Uterus (tissue), 4 donors: ENCODE measurements at places on chromosomes 6 and 20. TPM values are rescaled to one million over a fixed set of nuclear protein-coding genes. Genes with fewer than 3 reads are reported as not detected.

GRCh38 chr20:20664795-20665589, 47.5 kb downstream of the RALGAPA2 start:
- H3K27ac ChIP-seq = no peak overlapping the region
- H3K4me1 ChIP-seq = no peaks in the 10 kb centered on the region
- DNase-seq = no peak
- no peak overlapping the region for H3K4me3 ChIP-seq
- H3K27me3 ChIP-seq = no peaks in the 10 kb centered on the region

- peak; percentile 31 for DNase-seq
- no peak overlapping the region for H3K27ac ChIP-seq
- H3K36me3 ChIP-seq = no peaks in the 10 kb centered on the region
- no peaks in the 10 kb centered on the region for H3K4me1 ChIP-seq
These were observed 113.7 kb upstream of the BCLAF1 start for GRCh38 chr6:136403110-136403980.

GRCh38 chr20:57398231-57398821, 7.1 kb downstream of the RBM38 start:
- H3K27ac ChIP-seq = peak overlapping the region; percentile 83
- H3K4me3 ChIP-seq = no peak overlapping the region
- DNase-seq = peak; percentile 76
- no peaks in the 10 kb centered on the region for H3K27me3 ChIP-seq
- no peaks in the 10 kb centered on the region for H3K36me3 ChIP-seq

DNA sequence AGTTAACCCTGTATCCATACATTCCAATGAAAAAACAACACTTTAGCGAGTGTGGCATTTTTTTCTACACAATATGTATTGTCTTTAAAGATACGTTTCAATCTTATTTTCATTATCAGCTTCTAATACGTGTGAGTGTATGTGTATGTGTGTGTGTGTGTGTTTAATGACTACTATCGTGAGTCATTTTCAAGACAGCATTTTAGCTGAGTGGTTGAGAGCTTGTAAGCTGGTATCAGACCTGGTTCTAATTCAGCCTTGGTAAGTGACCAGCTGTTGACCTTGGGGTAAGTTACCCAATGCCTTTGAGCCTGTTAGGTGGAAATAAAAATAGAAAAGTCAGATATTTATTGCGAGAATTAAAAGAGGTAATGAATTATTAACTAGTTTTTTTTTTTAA, 320.0 kb upstream of the NT5E start:
- H3K4me3 ChIP-seq = no peak overlapping the region
- H3K27me3 ChIP-seq = no peaks in the 10 kb centered on the region
- DNase-seq = no peak
- no peak overlapping the region for H3K27ac ChIP-seq
- no peaks in the 10 kb centered on the region for H3K36me3 ChIP-seq

GRCh38 chr6:422433-423054, 31.0 kb downstream of the IRF4 start:
- no peaks in the 10 kb centered on the region for H3K4me1 ChIP-seq
- H3K27me3 ChIP-seq = no peaks in the 10 kb centered on the region
- DNase-seq = no peak
- H3K4me3 ChIP-seq = no peak overlapping the region
- H3K27ac ChIP-seq = no peak overlapping the region

DNA sequence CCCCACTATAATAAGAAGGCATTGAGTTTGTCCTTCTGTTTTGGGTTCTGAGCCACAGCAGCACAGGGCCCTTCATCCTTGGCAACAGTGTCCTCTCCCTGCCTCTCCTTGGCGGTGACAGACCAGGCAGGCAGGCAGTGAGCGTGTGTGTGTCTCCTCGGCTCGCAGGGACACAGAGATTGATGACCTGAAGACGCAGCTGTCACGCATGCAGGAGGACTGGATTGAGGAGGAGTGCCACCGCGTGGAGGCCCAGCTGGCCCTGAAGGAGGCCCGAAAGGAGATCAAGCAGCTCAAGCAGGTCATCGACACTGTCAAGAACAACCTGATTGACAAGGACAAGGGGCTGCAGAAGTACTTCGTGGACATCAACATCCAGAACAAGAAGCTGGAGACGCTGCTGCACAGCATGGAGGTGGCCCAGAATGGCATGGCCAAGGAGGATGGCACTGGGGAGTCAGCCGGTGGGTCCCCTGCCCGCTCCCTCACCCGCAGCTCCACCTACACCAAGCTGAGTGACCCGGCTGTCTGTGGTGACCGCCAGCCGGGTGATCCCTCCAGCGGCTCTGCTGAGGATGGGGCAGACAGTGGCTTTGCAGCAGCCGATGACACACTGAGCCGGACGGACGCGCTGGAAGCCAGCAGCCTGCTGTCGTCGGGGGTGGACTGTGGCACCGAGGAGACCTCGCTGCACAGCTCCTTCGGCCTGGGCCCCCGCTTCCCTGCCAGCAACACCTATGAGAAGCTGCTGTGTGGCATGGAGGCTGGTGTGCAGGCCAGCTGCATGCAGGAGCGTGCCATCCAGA, 24.0 kb downstream of the SDCBP2 start:
- H3K27ac ChIP-seq = no peak overlapping the region
- H3K4me1 ChIP-seq = no peaks in the 10 kb centered on the region
- DNase-seq = no peak
- no peak overlapping the region for H3K4me3 ChIP-seq
- H3K36me3 ChIP-seq = no peaks in the 10 kb centered on the region

- no peaks in the 10 kb centered on the region for H3K27me3 ChIP-seq
- no peak overlapping the region for H3K27ac ChIP-seq
- DNase-seq = no peak
These were observed 37.8 kb downstream of the MUC22 start for GRCh38 chr6:31048099-31048498.

- H3K4me1 ChIP-seq = no peaks in the 10 kb centered on the region
- no peak for DNase-seq
- H3K27me3 ChIP-seq = no peaks in the 10 kb centered on the region
- H3K36me3 ChIP-seq = no peaks in the 10 kb centered on the region
- no peak overlapping the region for H3K27ac ChIP-seq
- H3K4me3 ChIP-seq = no peak overlapping the region
These were observed 103.2 kb upstream of the TIAM2 start for GRCh38 chr6:154891901-154892300.

GRCh38 chr20:38620441-38620840, 18.8 kb downstream of the ARHGAP40 start:
- no peaks in the 10 kb centered on the region for H3K36me3 ChIP-seq
- no peak for DNase-seq

DNA sequence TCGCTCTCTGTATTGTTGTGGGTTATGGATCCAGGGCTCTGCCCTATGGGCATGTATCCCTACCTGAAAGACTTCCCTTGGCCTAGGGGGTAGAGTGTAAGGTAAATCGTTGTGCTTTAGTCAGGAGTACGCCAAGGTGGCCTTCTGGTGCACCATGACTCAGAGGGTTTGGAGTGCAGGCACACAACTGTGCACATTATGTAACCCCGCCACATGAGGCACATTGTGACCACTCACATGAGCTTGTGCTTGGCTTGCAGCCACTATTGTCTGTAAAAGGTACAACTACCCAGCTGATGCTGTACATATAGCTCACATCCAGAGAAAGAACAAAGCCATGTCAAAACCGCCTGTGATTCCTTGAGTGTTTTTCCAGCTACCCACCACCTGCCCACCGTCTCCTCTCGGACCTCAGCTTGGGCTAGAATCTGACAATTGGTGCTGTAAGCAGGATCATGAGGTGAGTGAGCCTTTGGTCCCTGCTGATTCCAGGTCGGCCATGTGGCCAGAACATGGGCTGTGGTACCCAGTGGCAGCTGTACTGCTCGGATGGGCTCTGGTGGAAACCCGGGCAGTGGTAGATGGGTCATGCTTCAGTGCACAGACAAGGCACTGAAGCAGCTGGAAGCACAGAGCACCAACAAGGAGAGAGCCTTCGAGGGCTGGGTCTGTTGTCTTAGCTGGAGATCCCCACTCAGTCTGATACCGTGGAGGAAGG, 33.8 kb downstream of the HDDC2 start:
- H3K36me3 ChIP-seq = no peaks in the 10 kb centered on the region
- H3K4me1 ChIP-seq = no peaks in the 10 kb centered on the region
- H3K27ac ChIP-seq = no peak overlapping the region

GRCh38 chr6:3608159-3608558, 143.4 kb downstream of the PXDC1 start:
- H3K36me3 ChIP-seq = no peaks in the 10 kb centered on the region
- no peaks in the 10 kb centered on the region for H3K4me1 ChIP-seq
- H3K27me3 ChIP-seq = no peaks in the 10 kb centered on the region
- DNase-seq = no peak

GRCh38 chr6:33709605-33710295, 1.8 kb downstream of the UQCC2 start:
- no peaks in the 10 kb centered on the region for H3K27me3 ChIP-seq
- H3K4me1 ChIP-seq = peaks cover 5% of the 10 kb centered on the region
- no peak overlapping the region for H3K4me3 ChIP-seq
- no peak for DNase-seq
- no peaks in the 10 kb centered on the region for H3K36me3 ChIP-seq

GRCh38 chr6:15712797-15713196, 50.0 kb upstream of the DTNBP1 start:
- no peak overlapping the region for H3K27ac ChIP-seq
- H3K4me3 ChIP-seq = no peak overlapping the region
- H3K27me3 ChIP-seq = no peaks in the 10 kb centered on the region
- no peaks in the 10 kb centered on the region for H3K4me1 ChIP-seq
- H3K36me3 ChIP-seq = no peaks in the 10 kb centered on the region

DNA sequence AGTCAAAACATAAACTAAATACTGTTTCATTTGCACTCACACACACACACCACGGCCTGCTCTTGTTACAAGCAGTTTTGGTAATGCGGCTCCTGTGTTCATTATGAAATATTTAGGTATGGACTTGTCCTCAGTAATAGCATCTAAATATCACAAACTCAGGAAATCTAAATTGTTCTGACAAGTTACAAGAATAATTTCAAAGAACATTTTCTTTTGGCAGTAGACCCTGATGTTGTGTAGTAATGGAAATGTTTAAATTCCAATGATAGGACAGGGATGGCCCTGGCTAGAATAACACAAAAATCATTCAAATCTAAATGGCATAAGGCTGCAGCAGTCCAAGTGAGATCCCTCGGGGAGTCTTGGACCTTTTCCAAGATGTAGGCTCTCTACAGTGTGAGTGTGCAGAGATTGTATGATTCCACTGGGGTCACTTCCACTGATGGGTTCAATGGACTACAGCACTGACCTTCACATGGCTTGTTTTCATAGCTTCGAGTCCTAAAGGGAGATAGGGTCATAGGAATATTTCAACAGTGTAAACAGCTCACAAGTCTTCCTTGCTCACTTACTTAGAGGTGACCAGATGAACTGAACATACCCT, 210.6 kb upstream of the PLCB4 start:
- peaks cover 5% of the 10 kb centered on the region for H3K4me1 ChIP-seq
- DNase-seq = peak; percentile 21
- H3K27me3 ChIP-seq = no peaks in the 10 kb centered on the region
- H3K36me3 ChIP-seq = no peaks in the 10 kb centered on the region

- DNase-seq = no peak
- H3K27me3 ChIP-seq = no peaks in the 10 kb centered on the region
- no peaks in the 10 kb centered on the region for H3K4me1 ChIP-seq
- H3K27ac ChIP-seq = no peak overlapping the region
These were observed 48.3 kb downstream of the PROKR2 start for GRCh38 chr20:5268449-5268848.

- H3K4me1 ChIP-seq = no peaks in the 10 kb centered on the region
These were observed 40.4 kb upstream of the TINAG start for GRCh38 chr6:54267798-54268197.

DNA sequence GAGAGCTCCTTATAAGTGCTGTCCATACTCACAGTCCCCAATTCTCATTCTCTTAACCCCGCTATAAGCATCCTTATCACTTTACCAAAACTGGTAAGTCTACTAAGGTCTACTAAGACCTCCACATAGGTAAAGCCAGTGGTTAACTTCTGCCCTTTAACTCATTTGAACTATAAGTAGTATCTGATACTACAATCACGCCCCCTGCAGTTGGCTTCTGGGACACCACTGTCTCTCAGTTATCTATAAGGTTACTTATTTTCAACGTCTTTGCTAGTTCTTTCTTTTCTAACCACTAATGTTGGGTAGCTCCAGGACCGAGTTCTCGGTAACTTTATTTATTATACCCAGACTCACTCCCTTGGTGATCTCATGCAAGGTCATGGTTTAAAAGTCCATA, 142.6 kb downstream of the ARHGAP18 start:
- no peak for DNase-seq
- no peak overlapping the region for H3K4me3 ChIP-seq
- H3K27me3 ChIP-seq = no peaks in the 10 kb centered on the region
- H3K36me3 ChIP-seq = no peaks in the 10 kb centered on the region
- no peaks in the 10 kb centered on the region for H3K4me1 ChIP-seq
- H3K27ac ChIP-seq = no peak overlapping the region

DNA sequence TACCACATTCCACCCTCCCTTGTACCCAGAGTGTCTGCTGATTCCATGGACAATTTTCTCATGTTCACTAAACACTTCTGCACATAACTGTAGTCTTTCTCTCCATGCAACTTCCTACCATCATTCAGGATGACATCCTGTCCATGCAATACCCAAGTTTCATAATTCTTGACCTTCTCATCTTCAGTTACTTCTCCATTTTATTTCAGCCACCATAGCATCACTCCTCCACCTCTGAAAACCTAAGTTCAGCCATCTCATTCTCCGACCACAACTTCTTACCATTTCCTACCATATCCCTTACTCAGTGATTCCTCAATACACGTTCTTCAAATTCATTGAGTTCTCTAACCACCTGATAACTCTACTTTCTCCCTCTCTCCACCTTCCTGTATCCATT, 216.5 kb upstream of the TENT5A start:
- no peaks in the 10 kb centered on the region for H3K36me3 ChIP-seq
- H3K27ac ChIP-seq = no peak overlapping the region
- H3K4me1 ChIP-seq = no peaks in the 10 kb centered on the region
- no peaks in the 10 kb centered on the region for H3K27me3 ChIP-seq

DNA sequence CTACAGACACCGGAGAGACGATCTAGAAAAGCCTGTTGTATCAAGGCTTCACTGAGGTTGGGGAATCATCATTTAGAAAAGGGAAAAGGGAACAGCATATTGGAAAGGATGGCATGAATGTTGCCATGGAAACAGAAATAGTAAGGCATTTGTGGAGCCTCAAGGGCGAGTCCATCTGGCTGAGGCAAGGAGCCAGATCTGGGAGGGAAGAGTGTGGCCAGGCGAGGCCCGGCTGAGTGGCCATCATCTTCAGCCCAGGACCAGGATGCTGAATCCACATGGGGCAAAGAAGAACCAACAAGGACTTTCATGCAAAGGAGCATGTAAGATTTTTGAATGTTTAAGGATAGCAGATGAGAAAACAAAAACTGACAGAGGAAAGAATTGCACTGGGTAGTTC, 85.8 kb downstream of the MAP3K5 start:
- no peaks in the 10 kb centered on the region for H3K36me3 ChIP-seq
- H3K4me1 ChIP-seq = no peaks in the 10 kb centered on the region
- no peak overlapping the region for H3K27ac ChIP-seq
- DNase-seq = no peak
- no peak overlapping the region for H3K4me3 ChIP-seq
- H3K27me3 ChIP-seq = no peaks in the 10 kb centered on the region

GRCh38 chr6:50864601-50865000, 45.9 kb downstream of the TFAP2B start:
- H3K4me3 ChIP-seq = no peak overlapping the region
- H3K27ac ChIP-seq = no peak overlapping the region
- no peak for DNase-seq
- H3K36me3 ChIP-seq = no peaks in the 10 kb centered on the region
- no peaks in the 10 kb centered on the region for H3K4me1 ChIP-seq

Gene ZBTB22
- 8.2 TPM for total RNA-seq

Gene ATP6V1G2
- not detected for total RNA-seq

Gene APOBEC2
- total RNA-seq = not detected

Gene CSTF1
- total RNA-seq = 20.9 TPM

Gene LY6G6C
- total RNA-seq = not detected

Gene ID4
- total RNA-seq = 29.2 TPM

Gene SLX4IP
- total RNA-seq = 7.1 TPM

Gene TRIM40
- total RNA-seq = not detected

Gene CD83
- 9.6 TPM for total RNA-seq

Gene FOXQ1
- total RNA-seq = 0.48 TPM
